Activated naive CD4-positive, alpha-beta T cell treated with anti-CD3 and anti-CD28 coated beads, Interleukin-2, amount 50 U/mL, for 72 hours (primary cell): ENCODE measurements at places on chromosomes 3 and 15. TPM values are rescaled to one million over a fixed set of nuclear protein-coding genes. Genes with fewer than 3 reads are reported as not detected.

DNA sequence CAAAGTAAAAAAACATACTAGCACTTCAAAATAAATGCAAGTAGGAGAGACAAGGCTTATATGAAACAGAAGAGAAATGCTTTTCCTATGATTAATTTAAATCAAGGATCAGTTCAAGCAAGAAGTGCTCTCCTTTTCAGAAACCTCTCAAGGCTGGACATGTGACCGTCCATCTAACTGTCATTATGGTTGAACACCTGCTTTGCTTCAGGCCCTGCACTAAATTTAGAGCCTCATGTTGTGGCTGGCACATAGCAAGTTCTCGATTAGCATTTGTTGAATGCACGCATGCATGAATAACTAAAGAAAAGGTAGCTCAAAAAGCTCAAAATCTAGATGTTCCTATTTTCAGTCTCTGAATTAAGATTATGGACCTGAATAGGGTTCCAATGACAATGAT is 82.0 kb downstream of the SV2B start:
- no peak for DNase-seq

GRCh38 chr15:41115161-41115651 is 874 bp downstream of the INO80 start:
- no peak for DNase-seq

DNA sequence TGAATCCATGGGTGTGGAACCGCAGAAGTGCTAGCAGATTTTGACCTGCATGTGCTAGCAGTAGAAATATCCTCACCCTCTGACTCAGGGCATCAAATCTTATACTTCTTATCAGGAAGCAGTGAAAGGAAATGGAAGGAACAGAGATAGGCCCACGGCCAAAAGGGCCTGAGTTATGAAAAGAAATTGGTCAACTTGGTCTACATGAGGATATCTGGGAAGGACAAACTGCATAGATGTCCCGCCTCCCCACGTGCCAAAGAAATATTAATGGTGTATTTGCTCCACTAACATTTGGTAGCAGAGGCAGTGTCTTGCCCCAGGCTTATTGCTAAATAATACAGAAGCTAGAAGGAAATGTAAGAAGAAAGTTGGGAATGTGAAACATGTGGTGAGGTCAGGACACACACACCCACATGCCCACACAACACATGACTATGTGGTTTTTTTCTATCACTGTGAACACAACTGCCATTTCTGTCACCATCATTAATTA is 93.6 kb upstream of the COL8A1 start:
- DNase-seq = no peak

Gene CMTM6
- 38.1 TPM for total RNA-seq

Gene IL5RA
- total RNA-seq = not detected

Gene MASP1
- not detected for total RNA-seq
